Kidney glomerular epithelial cell (primary cell): ENCODE measurements at places on chromosomes 6 and 20.

DNA sequence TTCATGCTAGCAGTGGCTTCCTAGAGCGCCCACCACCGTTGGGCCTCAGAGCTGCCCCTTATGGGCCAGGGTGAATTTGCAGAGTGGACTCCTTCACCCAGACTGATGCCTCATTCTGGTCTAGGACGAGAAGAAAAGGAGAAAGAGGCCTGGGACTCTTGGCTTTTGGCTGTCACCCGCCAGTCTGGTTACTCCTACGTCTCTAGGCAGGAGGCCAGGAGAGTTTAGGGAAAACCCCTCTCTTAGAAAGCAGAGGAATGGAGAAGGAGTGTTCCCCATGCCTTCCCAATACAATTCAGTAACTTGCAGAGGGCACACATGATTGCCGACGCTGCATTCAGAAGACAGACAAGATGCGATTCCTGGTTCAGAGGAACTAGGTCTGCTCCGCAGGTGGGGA is 70.1 kb downstream of the CDC5L start:
- DNase-seq = no peak

DNA sequence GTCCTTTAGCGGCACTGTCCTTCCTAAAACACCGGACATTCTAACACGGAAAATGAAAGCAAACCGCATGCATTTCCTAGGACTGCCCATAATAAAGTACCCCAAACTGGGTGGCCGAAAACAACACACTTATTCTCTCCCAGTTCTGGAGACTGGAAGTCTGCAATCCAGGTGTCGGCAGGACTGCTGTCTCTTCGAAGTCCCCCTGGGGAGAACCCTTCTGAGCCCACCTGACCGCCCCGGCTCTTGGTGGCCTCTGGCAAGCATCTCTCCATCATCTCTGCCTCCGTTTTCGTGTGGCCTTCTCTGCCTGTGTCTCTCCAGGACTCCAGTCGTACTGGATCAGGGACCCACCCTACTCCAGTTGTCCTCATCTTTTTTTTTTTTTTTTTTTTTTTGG is 55.4 kb downstream of the SYNJ2 start:
- DNase-seq = no peak

DNA sequence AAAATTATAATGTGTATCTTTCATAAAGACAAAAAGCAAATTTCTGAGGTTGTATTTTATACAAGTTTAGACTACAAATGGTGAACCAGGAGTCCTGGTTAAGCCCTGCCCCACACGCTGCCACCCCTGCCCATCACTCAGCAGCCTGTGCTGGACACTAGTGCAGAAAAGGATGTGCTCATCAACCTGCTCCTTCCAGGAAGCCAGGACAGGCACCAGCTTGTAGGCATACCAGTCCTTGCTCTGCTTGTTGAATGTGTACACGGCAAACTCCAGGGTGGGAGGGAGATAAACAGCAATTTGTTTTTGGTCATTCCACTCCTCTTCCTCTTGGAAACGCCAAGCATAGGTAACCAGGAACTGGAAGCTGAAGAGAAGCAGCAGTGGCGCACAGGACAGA is 18.1 kb downstream of the CST9L start:
- DNase-seq = no peak

DNA sequence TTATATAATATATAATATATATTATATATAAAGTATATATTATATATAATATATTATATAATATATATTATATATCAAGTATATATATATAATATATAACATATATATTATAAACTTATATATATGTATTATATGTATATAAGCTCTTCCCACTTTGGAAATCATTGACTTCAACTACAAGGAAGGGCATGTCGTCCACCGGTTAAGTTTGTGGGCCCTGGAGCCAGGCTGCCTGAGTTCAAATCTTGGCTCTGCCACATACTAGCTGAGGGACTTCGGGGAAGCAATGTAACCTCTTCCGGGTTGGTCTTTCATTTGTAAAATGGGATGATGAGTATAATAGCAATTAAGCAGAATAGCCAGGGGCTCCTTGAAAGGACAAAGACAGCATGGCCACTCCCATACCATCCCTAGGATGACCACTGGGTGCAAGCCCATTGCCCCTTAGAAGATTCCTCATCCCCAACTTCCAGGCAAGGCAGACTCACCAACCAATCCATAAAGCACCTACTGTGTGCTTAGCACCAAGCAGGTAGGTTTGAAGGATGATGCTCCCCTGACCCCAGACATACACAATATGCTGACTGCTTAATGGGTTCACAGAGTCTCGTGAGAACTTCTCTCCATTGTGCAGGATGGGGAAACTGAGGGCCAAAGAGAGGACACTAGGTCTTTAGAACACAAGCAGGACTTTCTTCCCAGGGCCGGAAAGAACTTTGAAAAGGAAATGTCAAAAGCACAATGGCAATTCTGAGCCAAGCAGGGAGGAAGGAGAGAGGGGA is 163.2 kb downstream of the MRPL14 start:
- no peak for DNase-seq

DNA sequence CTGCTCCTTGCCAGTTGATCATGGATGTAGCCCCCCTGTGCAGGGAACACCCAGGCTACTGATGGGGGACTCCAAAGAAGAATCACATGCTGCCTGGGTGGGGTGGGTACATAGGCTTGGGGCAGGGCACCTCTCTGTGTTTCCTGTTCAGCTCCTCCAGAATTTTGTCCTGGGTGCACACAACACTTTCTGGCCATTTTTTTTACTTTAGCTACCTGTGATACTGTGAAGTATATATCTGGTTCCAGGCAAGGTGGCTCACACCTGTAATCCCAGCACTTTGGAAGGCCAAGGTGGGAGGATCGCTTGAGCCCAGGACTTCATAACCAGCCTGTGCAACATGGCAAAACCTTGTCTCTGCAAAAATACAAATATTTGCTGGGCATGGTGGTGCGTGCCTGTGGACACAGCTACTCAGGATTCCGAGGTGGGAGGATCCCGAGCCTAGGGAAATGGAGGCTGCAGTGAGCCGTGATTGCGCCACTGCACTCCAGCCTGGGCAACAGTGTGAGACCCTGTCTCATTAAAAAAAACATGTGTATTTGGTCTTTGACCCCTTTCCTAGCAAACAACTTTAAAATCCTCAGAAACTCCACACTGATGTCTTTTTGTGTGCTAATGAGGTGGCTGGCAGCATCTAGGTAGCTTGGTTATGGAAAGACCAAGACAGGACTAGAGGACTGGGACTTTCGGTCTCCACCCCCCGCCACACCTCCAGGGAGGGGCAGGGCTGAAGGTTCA is 14.1 kb downstream of the SLC4A11 start:
- DNase-seq = no peak

GRCh38 chr6:33236852-33237251 is 28.6 kb downstream of the RING1 start:
- DNase-seq = no peak

- DNase-seq = peak; percentile 99
These were observed 104.7 kb upstream of the SGK1 start for GRCh38 chr6:134422426-134423231.

GRCh38 chr6:93176070-93176469 is 243.3 kb downstream of the EPHA7 start:
- DNase-seq = no peak

- DNase-seq = no peak
These were observed 192.7 kb downstream of the ARHGAP18 start for GRCh38 chr6:129517288-129517687.

DNA sequence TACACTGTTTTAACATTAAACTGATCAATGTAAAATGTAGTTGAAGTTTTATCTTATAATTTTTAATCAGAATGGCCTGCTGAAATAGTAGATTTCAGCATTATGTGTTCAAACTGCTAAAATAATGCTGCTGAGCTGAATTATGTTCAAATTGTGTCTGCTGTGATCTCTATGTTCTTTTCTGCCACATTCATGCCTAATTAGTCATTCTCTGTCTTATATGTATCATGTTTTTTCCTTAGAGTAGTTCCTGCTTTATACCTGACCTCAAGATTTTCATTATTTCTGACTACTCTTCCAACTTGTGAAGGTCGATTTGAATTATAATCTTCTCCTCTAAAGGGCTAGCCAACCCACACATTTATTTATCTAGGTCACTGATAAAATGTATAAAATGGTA is 476.7 kb upstream of the EPHA7 start:
- peak; percentile 12 for DNase-seq

- peak; percentile 8 for DNase-seq
These were observed 119.9 kb upstream of the PREP start for GRCh38 chr6:105522626-105523322.

DNA sequence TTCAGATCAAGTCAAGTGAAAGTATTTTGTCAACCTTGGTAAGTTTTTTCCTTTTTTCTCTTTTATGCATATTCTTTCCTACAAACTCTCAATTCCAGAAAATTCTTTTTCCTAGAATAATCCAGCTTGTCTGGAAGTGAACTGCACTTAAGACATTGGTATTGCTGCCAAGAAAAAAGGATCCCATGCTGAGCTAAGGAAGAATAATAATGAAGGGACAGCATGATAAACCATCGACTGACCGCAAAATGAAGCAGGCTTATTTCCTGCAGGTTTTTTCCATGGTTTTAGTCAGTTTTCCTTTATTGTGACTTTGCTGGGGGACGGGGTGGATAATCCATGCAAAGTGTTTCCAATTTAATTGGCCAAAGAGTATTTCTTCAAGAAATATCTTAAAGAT is 857.6 kb upstream of the SLC35B3 start:
- DNase-seq = no peak

DNA sequence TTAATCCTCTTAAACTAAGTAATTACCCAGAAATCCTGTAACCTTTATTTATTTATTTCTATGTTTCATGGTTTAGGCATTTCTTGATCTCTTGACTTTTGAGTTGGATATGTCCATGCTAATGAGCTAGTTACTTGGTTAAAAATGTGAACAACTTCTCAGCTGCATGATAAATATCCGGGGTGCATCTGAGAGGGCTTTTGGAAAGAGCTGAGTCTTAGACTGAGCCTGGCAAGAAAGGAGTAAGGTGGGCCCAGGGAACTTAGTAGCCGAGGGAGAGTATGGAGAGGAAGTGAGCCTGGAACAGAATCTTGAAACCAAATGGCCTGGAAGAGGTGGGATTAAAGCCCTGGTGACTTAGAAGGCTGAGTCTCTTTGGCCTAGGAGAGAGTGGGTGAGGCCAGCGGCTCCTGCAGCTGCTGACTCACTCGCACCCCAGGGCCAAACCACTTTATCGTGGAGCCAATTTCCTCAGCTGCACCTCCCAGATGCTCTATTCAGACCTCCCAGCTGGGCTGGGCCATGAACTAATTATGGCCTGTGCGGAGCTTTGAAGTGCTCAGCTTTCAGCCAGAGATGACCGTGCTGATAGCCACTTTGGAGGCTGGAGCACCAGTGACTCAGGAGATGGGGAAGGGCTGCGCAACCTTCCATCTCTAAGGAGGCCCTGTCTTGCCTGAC is 19.1 kb downstream of the TGM3 start:
- no peak for DNase-seq

- peak; percentile 82 for DNase-seq
These were observed 72.9 kb upstream of the DTNBP1 start for GRCh38 chr6:15735567-15736265.

GRCh38 chr20:50561379-50562078 is 51.3 kb downstream of the PTPN1 start:
- peak; percentile 95 for DNase-seq

GRCh38 chr6:124694139-124694705 is 268.0 kb upstream of the RNF217 start:
- DNase-seq = no peak

DNA sequence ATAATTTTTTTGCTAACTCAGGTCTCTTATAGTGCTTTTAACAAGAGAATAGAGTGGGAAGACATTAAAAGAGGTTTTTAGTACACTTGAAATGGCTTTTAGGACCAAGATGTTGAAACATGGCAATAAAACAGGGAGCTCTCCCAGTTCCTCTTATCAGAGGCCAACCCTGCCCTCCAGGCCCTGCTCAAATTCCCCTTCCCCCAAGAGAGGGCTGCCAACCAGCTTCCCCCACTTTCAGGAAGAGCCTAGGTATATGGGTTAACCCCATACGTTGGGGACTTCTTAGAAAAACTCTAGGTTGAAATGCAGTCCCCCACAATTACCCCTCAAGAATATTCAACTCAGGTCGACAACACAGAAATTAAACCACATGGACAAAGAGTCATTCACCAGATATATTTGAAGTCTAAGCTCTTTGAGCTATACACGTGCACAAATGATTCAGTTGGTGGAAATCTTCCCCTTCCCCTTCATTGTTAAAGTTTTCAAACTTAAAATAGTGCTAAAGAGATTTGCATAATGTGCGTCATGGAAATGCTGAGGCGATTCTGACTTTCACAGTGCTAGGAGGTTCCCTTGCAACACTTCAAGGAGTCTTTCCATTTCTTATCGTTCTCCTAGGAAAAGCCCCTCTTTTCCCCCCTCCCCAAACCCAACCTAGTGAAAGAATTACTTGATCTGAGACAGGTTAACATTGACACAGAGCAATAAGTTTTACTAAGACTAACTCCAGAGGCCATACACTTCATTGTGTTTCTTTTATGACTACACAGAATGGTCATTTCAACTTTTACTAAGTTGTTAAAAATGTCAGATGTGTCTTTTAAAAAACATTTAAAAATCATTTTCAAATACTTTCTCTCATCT is 49.8 kb upstream of the ENPP5 start:
- DNase-seq = no peak

DNA sequence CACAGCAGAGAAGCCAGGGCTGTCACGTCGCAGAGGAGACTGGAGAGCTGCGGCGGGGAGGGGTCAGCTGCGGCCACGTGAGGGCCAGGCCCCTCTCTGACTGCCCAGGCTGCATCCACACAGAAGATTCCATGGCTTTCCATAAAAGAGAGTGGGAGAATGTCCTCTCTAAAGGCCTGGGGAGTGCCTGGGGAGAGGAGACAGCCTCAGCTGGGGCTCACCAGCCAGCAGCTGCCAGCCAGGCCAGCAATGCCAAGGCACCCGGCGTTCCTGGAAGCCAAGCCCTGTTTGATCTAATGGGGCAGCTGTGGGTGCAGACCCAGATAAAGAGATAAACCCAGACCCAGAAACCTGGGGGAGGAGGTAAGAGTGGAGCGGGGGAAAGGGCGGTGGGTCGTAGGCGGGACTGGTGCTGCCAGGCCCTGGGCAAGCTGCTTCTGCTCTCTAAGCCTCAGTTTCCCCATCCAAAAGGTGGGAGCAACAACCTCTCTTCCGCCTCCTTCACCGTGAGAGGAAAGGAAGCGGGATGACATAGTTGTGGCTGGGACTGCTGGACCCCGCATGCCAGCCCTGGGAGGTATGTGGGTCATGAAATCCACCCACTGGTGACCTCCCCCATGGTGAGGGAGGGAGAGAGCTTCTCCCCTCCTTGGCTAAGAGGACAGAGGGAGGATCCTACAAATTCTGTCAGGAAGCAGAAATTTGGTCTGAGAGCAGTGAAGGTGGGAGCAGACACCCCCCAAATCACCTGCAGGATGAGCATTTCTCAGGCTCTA is 3.1 kb upstream of the OSBPL2 start:
- no peak for DNase-seq

- no peak for DNase-seq
These were observed 116.7 kb upstream of the FRMD1 start for GRCh38 chr6:168195712-168196111.

- DNase-seq = peak; percentile 70
These were observed at the start of gene STMN3 for GRCh38 chr20:63653041-63653973. STMN3 (minus strand) TSS chr20:63653424; CDS start chr20:63653345, 79 bp downstream.
